ENCODE measurements at places on chromosomes 2 and 18. TPM values are rescaled to one million over a fixed set of nuclear protein-coding genes. Genes with fewer than 3 reads are reported as not detected.

PRSS56 gene
- polyA plus RNA-seq: 0.27 TPM

ROCK2 gene
- 40.2 TPM for polyA plus RNA-seq

- no peak for DNase-seq
Measured at GRCh38 chr2:54570925-54571694, 115.0 kb downstream of the SPTBN1 start.

DNA sequence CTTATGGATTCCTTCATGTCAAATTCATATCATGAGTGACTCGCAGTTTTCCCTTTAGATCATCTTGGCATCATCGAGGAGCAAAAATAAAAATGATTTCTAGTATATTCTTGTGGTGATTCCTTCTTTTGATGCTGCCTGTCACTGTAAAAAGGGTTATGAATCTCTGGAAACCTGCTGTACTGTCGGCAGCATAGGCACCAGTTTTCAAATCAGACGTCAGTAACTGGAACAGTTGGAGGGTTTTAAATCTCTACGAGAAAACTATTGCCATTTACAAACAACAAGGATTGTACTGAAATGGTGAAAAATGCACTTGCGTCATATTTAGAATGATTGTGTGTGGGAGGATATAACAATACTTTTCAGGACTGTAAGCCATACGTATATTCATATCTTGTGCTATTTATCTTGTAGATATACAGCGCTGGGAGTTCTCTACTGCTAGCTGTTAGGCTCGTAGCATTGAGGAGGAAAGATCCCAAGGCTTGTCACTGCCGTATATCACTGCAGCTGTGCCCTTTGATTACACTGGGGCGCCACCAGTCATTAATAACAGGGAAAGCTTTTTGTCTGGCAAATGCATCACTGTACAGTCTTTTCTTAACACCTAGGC lies 320.7 kb downstream of the MTX2 start:
- DNase-seq: no peak

UGT1A10 gene
- polyA plus RNA-seq: not detected

DNA sequence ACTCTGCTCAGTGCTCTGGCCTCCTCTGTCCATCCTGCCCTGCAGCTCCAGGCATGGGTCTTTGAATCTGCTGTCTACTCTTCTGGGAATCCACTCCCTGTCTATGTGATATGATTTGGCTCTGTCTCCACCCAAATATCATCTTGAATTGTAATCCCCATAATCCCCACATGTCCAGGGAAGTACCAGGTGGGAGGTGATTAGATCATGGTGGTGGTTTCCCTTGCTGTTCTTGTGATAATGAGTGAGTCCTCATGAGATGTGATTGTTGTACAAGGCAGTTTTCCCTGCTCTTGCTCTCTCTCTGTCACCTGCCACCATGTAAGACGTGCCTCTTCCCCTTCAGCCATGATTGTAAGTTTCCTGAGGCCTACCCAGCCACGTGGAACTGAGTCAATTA lies 881.8 kb upstream of the ID2 start:
- DNase-seq: no peak

DSG4 gene
- 0.05 TPM for polyA plus RNA-seq

- DNase-seq: no peak
Measured at GRCh38 chr2:205543262-205543843, 138.9 kb upstream of the NRP2 start.

RAB31 gene
- polyA plus RNA-seq: 32.1 TPM

GRCh38 chr2:133497270-133497893 lies 70.9 kb downstream of the NCKAP5 start:
- no peak for DNase-seq

GRCh38 chr2:59314031-59314766 lies 1073.1 kb upstream of the FANCL start:
- DNase-seq: no peak

DNA sequence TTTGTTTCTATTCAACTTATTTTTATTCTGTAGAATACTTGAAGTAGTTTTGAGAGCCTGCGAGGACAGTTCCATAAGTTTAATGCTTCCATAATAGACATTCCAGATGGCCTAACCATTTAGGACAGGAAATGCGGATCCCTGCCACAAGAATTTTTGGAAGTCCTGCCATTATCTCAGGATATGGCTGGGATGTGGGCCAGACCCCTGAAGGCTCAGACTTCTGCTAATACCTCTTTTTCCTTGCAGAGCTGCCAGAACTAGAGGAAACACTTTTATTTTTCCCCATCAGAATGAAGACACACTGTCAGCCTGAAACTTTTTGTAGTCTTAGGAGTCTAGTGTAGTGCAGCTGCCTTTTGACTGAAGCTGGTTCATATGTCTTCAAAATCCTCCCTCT lies 806.5 kb downstream of the TDRD15 start:
- DNase-seq: no peak

SIX3 gene
- not detected for polyA plus RNA-seq

GRCh38 chr2:62071760-62072680 lies 123.9 kb upstream of the B3GNT2 start:
- DNase-seq: no peak

TM4SF20 gene
- polyA plus RNA-seq: 0.10 TPM

GRCh38 chr2:163397451-163397850 lies 338.4 kb downstream of the FIGN start:
- DNase-seq: no peak

GRCh38 chr18:74501386-74501785 lies 5.2 kb downstream of the CNDP2 start:
- DNase-seq: no peak

- no peak for DNase-seq
Measured at GRCh38 chr2:219401606-219402005, 13.9 kb upstream of the DNPEP start.

DNA sequence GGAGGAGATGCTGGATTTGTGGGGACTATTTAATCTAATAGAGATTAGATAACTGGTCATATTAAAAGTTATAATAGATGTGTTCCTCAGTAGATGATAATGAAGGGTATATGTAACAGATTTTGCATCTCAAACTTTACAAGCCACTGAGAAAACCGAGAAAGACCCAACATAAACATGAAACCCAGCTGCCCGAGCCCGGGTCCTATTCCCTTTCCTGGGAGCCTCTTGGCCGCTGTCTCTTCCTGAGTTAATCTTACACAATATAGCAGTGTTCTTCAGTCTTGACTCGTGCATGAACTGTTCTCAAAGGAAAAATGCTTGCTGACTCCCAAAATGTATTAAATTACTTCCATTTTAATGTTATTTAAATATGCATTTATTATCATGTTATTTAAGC lies 94.5 kb downstream of the COPS8 start:
- DNase-seq: no peak

GRCh38 chr2:186101616-186102015 lies 363.0 kb downstream of the FSIP2 start:
- DNase-seq: no peak

- no peak for DNase-seq
Measured at GRCh38 chr18:40932862-40933261, 1022.2 kb upstream of the PIK3C3 start.

DNA sequence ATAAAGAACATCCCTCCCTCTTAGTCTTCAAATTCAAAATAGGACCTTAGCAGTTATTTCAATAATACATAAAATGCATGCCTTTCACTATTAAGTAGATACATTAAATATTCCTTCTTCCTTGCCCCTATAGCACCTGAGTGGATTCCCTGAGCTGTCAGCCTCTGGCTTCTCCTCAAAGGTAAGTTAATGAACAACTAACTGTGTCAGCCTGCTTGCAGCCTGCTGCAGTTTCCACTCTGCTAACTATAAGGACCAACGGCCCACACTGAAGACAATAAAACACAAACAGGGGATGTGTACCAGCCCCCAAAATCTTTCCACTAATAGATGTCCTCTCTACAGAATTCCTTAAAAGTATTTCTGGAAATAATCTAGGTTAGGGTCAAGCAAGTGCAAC lies 5.0 kb downstream of the KCTD1 start:
- DNase-seq: no peak

GRCh38 chr18:2448565-2449151 lies 122.6 kb downstream of the METTL4 start:
- DNase-seq: no peak

DNA sequence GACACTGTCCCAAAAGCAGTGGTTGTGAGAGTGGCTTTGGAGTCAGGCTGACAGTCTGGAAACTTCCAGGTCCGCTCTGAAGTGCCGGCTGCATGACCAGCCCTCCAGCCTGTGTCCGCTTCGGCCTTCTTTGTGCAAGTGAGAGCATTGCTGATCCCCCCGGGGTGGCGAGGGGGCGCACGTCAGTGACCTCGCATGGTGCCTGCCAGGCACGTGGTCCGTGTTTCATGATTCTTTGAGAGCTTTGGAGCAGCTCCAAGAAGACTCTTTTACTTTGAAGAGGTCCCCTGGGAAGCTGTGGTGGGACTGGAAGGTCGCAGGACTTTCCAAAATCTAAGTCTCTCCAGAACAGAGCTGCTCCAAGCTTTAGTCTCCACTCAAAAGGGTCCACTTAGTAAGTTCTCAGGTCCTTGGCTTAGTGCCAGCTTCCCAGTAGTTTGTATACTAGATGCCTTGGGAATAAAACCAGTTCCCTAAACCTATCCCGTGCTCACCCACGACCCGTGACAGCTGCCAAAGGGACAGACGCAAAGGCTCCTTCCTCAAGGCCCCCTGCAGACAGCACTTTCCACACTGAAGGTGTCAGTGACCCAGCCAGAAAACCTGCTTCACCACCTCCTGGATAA lies 68.8 kb downstream of the ADI1 start:
- no peak for DNase-seq

SIX2 gene
- polyA plus RNA-seq: 44.4 TPM

GRCh38 chr2:69080071-69080470 lies 67.1 kb downstream of the ANTXR1 start:
- DNase-seq: no peak

DNA sequence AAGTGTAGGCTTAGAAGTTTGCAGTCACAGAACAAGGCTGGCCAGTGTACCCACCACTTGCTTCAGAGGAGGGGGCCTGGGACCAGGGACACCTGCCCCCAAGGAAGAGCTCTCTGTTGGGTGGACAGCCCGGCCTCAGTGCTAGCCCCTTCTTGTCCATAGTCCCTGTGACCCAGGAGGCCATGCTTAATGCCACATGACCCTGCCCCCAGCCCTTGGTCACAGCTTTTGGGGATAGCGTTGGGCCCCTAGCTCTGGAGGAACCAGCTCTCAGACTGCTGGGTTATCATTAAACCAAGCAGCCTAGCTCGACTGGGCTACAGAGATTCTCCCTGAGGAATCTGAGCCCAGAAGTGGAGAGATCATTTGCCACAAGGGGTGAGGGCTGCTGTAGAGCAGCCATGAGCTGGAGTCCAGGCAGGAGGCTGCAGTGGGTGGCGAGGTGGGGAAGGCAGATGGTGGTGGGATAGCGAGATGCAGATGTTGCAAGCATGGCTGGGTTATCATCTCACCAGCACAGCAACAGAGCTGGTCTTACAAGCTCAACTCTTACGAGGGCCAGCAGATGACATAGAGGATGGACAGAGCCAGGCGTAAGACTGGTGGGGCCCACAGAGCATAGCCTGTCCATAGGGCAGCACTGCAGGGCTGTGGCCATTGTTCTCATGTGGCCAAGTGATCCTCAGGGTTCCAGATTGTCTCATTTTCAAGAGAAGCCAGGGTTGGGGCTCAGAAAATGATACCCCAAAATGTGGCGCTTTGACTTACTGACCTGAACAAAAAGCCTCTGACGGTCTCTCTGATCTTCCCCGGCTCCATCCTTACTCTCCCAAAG lies 7.2 kb upstream of the TMEM37 start:
- DNase-seq: no peak

DNA sequence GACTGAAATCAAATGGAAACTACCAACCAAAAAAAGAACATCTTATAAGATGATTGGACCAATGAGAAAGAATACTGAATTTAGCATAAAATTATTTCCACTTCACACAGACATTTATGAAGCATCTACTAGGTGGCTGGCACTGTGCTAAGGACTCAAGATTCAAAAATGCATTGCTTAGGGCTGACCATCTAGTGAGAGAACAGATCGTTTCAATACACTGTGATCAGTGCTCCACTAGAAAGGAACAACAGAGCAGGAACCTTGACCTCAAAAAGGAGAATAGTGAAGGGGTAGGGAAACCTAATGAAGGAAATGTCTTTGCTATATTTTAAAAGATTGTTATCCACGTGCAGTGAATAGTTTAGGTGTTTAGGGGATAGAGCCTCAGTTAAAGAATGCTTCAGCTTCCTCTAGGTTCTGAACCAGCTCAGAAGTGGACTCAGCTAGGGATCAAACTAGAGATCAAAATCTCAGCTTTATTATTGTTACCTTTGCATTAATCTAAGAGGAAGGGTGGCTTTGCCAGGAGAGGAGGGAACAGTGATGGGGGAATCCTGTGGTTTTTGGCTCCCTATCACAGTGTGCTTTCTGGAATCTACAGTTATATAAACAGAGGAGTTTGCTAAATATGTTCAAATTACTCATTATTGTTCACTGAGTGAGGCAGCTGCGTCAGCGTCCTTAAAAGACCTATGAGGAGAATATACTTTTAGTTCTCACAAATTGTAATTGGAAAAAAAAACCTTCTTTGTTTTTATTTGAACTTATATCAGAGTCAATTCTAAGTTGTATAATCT lies 16.2 kb upstream of the BBS5 start:
- no peak for DNase-seq

NETO1 gene
- 0.73 TPM for polyA plus RNA-seq

DNA sequence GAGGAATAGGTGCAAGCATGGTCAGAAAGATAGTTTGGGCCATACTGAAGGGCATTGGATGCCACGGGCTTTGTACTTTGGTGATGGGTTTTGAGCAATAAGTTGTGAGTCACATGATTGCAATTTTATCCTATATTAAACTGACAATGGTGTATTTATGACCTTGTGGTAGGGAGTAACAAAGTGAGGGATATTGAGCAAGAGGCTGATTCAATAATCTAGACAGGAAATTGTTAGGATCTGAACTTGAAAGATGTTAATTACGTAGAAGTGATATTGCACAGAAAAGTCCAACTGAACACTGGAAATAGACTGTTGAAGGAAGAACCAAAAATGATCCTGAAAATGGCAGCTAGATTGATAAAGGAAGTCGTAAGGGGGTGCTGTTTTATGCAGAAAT lies 46.6 kb upstream of the TCF4 start:
- DNase-seq: no peak

GRCh38 chr2:157252529-157252928 lies 5.0 kb upstream of the GALNT5 start:
- no peak for DNase-seq

GRHL1 gene
- 4.7 TPM for polyA plus RNA-seq

GRCh38 chr2:171393487-171393886 lies 40.3 kb downstream of the METTL8 start:
- no peak for DNase-seq

GRCh38 chr2:109460553-109461324 lies 153.0 kb downstream of the SEPTIN10 start:
- no peak for DNase-seq
